Fibroblast of lung (primary cell): ENCODE measurements at places on chromosomes 6 and 20. TPM values are rescaled to one million over a fixed set of nuclear protein-coding genes. Genes with fewer than 3 reads are reported as not detected.

Gene NDRG3
- 19.3 and 37.8 TPM in 2 replicates for total RNA-seq

Gene SASH1
- 21.3 and 38.6 TPM in 2 replicates for total RNA-seq

Gene HEY2
- not detected in 2 replicates for total RNA-seq

Gene RGS17
- 5.9 and 10.2 TPM in 2 replicates for total RNA-seq

Gene MYMX
- total RNA-seq = not detected in 2 replicates

Gene SIRPD
- total RNA-seq = not detected in 2 replicates

Gene NKAIN2
- not detected in 2 replicates for total RNA-seq

Gene NOX3
- not detected in 2 replicates for total RNA-seq

Gene THBD
- total RNA-seq = 1.5 and 8.4 TPM in 2 replicates

Gene EPPIN
- not detected in 2 replicates for total RNA-seq
